Panc1 (cell line): ENCODE measurements at places on chromosomes 6 and 20. TPM values are rescaled to one million over a fixed set of nuclear protein-coding genes. Genes with fewer than 3 reads are reported as not detected.

DNA sequence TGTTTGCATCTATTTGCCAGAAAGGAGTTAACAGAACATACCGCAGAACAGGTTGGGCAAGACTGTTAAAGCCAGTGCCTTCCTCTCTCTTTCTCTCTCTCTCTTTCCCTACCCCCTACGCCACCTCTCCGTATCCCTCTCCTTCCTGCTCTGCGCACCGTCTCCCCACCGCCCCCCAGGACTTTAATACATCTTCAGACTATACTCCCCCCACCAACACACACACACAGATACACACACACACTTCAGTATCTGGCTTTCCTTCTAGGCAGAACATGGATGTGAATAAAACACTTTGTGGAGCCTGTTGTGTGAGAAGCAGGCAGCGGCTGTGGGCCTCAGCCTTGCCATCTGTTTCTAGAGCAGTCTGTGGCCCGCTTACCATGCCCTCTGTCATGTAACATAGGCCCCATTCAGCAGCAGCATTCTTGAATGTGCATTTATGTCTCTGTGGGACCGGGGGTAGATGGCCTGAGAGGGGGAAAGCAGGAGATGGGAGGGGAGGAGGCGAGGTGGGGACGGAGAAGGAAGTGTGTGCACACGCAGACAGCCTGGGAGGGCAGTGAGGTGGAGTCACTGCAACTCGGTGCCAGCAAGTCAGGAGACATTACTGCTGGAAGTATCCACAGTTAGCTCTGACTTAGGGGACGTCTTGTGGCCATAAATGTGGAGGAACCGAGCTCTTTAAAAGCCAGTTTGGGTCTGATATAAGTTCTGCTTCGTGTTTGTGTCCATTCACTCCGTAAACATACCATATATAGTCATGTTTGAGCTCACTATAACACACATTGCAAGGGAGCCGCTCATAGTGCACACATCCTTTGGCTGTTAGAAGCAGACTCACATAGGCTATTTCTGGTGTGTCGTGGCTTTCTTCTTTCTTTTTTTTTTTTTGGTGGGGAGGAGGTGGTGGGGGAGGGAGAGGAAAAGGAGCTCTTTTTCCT is 38.4 kb downstream of the RREB1 start:
- peaks cover 59% of the 10 kb centered on the region for H3K4me1 ChIP-seq
- no peak for DNase-seq
- peak overlapping the region; percentile 14; the same call in 1 of the 2 replicates for H3K27ac ChIP-seq
- no peaks in the 10 kb centered on the region for H3K36me3 ChIP-seq

GRCh38 chr6:44082872-44083321 is 44.4 kb downstream of the MRPL14 start:
- no peaks in the 10 kb centered on the region; the same call in 1 of the 2 replicates for H3K4me1 ChIP-seq
- H3K27me3 ChIP-seq, result no peaks in the 10 kb centered on the region
- no peak overlapping the region for H3K4me3 ChIP-seq
- no peak for DNase-seq
- H3K36me3 ChIP-seq, result no peaks in the 10 kb centered on the region

PROKR2 gene
- total RNA-seq, result not detected

- H3K4me3 ChIP-seq, result no peak overlapping the region
- no peaks in the 10 kb centered on the region for H3K27me3 ChIP-seq
- DNase-seq, result no peak
- H3K4me1 ChIP-seq, result no peaks in the 10 kb centered on the region
- no peaks in the 10 kb centered on the region for H3K36me3 ChIP-seq
Observed at GRCh38 chr6:154356113-154356512, 490 bp downstream of the IPCEF1 start.

DNA sequence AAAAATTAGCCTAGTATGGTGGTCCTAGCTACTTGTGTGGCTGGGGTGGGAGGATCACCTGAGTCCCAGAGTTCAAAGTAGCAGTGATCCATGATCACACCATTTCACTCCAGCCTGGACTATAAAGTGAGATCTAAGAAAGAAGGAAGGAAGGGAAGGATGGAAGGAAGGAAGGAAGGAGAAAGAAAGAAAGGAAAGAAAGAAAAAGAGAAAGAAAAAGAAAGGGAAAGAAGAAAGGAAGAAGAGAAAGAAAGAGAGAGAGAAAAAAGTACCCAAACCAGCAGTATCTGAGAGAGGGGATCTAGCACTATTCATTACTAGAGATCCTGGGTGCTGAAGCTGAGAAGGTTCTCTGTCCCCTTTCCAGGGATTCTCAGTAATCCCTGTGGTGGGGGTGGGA is 197.8 kb downstream of the CD83 start:
- H3K27me3 ChIP-seq, result peaks cover 6% of the 10 kb centered on the region; the same call in 1 of the 2 replicates
- H3K36me3 ChIP-seq, result no peaks in the 10 kb centered on the region
- H3K27ac ChIP-seq, result no peak overlapping the region
- H3K4me1 ChIP-seq, result no peaks in the 10 kb centered on the region

CALHM6 gene
- not detected for total RNA-seq

GRCh38 chr6:144087789-144088426 is 7.5 kb downstream of the SF3B5 start:
- no peaks in the 10 kb centered on the region for H3K27me3 ChIP-seq
- no peak overlapping the region for H3K4me3 ChIP-seq
- no peaks in the 10 kb centered on the region for H3K4me1 ChIP-seq

VGLL2 gene
- total RNA-seq, result not detected

GRCh38 chr20:21436205-21436604 is 38.9 kb upstream of the NKX2-4 start:
- H3K4me3 ChIP-seq, result no peak overlapping the region
- DNase-seq, result peak; percentile 25
- H3K4me1 ChIP-seq, result no peaks in the 10 kb centered on the region
- no peaks in the 10 kb centered on the region for H3K36me3 ChIP-seq
- H3K27me3 ChIP-seq, result 0 out of 2 replicates have a peak, but pooled peaks cover 2% of the 10 kb centered on the region

GRCh38 chr20:62480318-62480717 is 4.5 kb upstream of the GATA5 start:
- H3K4me3 ChIP-seq, result no peak overlapping the region
- H3K4me1 ChIP-seq, result peaks cover 68% of the 10 kb centered on the region
- H3K27ac ChIP-seq, result peak overlapping the region; percentile 88
- no peaks in the 10 kb centered on the region for H3K36me3 ChIP-seq
- no peaks in the 10 kb centered on the region for H3K27me3 ChIP-seq

DNA sequence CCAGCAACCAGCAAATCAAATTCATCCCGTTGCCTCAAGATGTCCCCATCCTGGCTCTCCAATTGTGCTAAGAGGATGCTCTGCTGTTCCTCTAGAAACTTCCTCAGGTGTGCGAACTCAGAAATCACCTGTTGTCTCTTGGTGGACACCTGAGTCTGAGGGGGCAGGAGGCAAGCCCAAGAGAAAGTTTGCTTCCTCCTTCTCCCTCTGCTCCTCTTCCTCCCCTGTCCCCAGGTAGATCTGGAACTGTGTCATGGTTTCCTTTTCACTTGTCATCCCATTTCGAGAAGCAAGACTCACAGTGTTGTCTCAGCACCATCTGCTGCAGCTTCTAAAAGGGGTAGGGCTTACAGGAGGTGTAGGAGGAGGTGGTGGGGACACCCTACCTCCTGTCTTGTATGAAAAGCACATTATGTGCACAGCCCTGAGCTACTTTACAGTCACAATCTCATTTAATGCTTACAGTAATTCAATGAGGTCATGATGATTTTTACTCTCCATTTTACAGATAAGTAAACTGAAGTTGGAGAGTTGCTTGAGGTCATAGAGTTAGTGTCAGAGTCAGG is 2.5 kb downstream of the TRIM10 start:
- H3K4me1 ChIP-seq, result no peaks in the 10 kb centered on the region
- H3K36me3 ChIP-seq, result no peaks in the 10 kb centered on the region
- H3K27ac ChIP-seq, result no peak overlapping the region

DNA sequence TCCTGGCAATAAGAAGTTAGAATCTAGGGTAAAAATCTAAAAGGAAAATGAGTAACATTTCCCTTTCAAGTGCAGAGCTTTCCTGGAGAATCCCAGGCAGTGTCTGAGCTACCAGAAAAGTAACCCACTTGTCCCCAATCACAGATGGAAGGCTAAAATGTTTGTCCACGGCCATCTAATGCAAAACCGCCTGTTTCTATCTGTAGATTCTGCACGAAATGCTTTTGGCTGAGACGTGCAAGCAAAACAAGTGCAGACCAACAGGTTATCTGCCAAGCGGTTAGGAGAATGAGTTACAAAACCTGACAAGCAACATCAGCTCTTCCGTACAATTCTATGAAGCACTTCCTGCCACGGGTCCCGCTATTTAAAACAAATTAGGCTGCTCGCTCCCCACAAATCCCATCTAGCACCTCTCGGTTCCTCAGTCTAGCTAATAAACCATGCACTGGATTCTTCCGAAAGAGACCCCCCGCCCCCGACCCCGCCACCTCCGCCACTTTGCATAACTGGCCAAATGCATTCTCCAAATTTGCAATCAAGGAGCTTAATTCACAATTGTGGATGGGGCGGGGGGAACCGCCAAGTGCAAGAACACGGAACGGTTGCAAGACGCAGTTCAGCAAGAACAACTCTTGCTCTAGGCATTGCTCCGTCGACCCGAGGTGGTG is 1.4 kb downstream of the ELOVL5 start:
- peak overlapping the region; percentile 90 for H3K4me3 ChIP-seq
- peaks cover 3% of the 10 kb centered on the region; the same call in 1 of the 2 replicates for H3K36me3 ChIP-seq
- H3K4me1 ChIP-seq, result peaks cover 45% of the 10 kb centered on the region
- peak overlapping the region; percentile 96 for H3K27ac ChIP-seq

DNA sequence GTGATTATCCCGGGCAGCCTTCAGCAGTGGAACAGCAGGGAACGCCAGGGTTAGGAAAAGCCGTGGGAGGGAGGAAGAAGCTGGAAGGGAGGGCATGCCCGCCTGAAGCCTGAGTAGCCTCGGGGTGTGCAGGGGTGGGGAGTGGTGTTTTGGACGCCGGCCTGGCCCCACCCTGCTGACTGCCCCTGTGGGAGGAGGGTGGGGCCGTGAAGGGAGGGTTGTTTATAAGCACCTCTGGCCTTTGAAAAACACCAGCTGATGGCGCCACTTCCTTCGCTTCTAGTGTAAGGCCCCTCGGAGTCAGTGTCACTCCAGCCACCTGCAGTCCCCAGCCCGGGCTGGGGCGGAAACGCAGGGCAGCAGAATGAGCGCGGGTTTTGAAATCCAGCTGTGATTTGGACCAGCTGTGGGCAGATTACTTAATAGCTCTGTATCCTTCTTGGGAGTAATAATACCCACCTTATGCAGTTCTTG is 52.8 kb upstream of the BMP6 start:
- H3K27me3 ChIP-seq, result no peaks in the 10 kb centered on the region
- H3K4me3 ChIP-seq, result no peak overlapping the region
- no peak for DNase-seq
- H3K27ac ChIP-seq, result no peak overlapping the region
- no peaks in the 10 kb centered on the region for H3K4me1 ChIP-seq

SLC4A11 gene
- total RNA-seq, result 144 TPM

DNA sequence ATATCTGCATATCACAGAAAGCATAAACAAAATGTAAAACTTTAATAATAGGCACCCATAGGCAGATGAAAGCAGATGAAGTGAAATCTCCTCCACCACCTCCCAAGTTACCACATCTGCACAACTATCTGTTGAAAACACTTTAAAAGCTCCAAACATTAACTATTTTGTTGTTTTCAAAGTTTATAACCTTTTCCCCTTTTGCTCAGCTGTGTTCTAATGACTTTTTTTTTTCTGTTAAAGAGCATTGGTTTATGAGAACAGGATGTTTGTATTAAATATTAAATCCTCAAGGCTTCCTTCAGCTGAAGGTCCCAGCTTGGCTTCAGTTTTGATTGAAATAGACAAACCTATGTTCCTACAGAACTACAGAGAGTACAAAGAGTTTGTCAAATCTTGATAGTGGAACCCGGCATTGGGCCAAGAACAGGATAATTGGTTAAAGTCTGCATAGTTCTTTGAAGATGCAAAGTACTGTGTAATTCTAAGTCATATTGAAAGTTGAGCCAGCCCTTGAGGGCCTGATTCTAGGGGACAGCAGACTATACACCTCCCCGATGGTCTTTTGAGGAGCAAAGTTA is 255.1 kb upstream of the JAG1 start:
- no peaks in the 10 kb centered on the region for H3K27me3 ChIP-seq
- no peak overlapping the region for H3K27ac ChIP-seq

GRCh38 chr20:63819224-63819921 is 11.7 kb downstream of the ZBTB46 start:
- no peak for DNase-seq
- no peaks in the 10 kb centered on the region for H3K27me3 ChIP-seq
- H3K36me3 ChIP-seq, result no peaks in the 10 kb centered on the region
- H3K27ac ChIP-seq, result peak overlapping the region; percentile 78
- peak overlapping the region; percentile 24 for H3K4me3 ChIP-seq

GRCh38 chr6:133610227-133610840 is 278.6 kb upstream of the TCF21 start:
- no peak overlapping the region for H3K27ac ChIP-seq
- H3K4me3 ChIP-seq, result no peak overlapping the region
- H3K4me1 ChIP-seq, result no peaks in the 10 kb centered on the region
- no peaks in the 10 kb centered on the region for H3K36me3 ChIP-seq
- H3K27me3 ChIP-seq, result no peaks in the 10 kb centered on the region

- no peak for DNase-seq
- H3K27me3 ChIP-seq, result no peaks in the 10 kb centered on the region
- no peak overlapping the region for H3K4me3 ChIP-seq
- peak overlapping the region; percentile 97; the same call in 1 of the 2 replicates for H3K27ac ChIP-seq
- H3K4me1 ChIP-seq, result peaks cover 15% of the 10 kb centered on the region
- no peaks in the 10 kb centered on the region for H3K36me3 ChIP-seq
Observed at GRCh38 chr6:12351672-12352071, 61.5 kb downstream of the EDN1 start.

KIF16B gene
- 16.6 TPM for total RNA-seq

DNA sequence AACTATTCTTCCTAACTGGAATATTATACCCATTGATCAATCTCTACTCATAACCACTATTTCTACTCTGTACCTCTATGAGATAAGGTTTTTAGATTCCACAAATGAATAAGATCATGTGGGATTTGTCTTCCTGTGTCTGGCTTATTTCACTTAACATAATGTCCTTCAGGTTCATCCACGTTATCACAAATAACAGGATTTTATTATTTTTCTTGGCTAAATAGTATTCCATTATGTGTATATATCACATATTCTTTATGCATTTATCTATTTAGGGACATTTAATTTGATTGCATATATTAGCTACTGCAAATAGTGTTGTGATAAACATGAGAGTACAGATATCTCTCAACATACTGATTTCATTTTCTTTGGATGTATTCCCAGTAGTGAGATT is 823.0 kb upstream of the ADGRB3 start:
- no peak overlapping the region for H3K27ac ChIP-seq
- H3K36me3 ChIP-seq, result no peaks in the 10 kb centered on the region
- no peaks in the 10 kb centered on the region for H3K27me3 ChIP-seq
- H3K4me3 ChIP-seq, result no peak overlapping the region
- no peaks in the 10 kb centered on the region for H3K4me1 ChIP-seq
- DNase-seq, result no peak

- H3K27ac ChIP-seq, result peak overlapping the region; percentile 99
- DNase-seq, result peak; percentile 95
- no peaks in the 10 kb centered on the region for H3K36me3 ChIP-seq
- H3K27me3 ChIP-seq, result no peaks in the 10 kb centered on the region
Observed at GRCh38 chr6:16712931-16713484, 48.3 kb downstream of the ATXN1 start.

GRCh38 chr6:17182961-17183360 is 81.1 kb downstream of the STMND1 start:
- DNase-seq, result no peak
- no peak overlapping the region for H3K4me3 ChIP-seq
- H3K36me3 ChIP-seq, result no peaks in the 10 kb centered on the region
- no peaks in the 10 kb centered on the region for H3K27me3 ChIP-seq

EPHA7 gene
- total RNA-seq, result 8.6 TPM

ZC2HC1B gene
- not detected for total RNA-seq

HMGN3 gene
- total RNA-seq, result 52.0 TPM
